HFFc6 (cell line): ENCODE measurements at places on chromosomes 6 and 20. TPM values are rescaled to one million over a fixed set of nuclear protein-coding genes. Genes with fewer than 3 reads are reported as not detected.
A peak's percentile ranks its signal among the peaks of the same experiment; 100 is the strongest.

GRCh38 chr6:56714982-56715456, 72.3 kb upstream of the DST start:
- H3K27ac ChIP-seq: peak overlapping the region; percentile 94
- peaks cover 87% of the 10 kb centered on the region for H3K4me1 ChIP-seq
- peak overlapping the region; percentile 73 for H3K4me3 ChIP-seq
- DNase-seq: peak; percentile 88

- peak; percentile 70 for DNase-seq
- no peak overlapping the region; the same call in 1 of the 2 replicates for H3K27ac ChIP-seq
- 0 out of 2 replicates have a peak, but pooled peaks cover 1% of the 10 kb centered on the region for H3K27me3 ChIP-seq
Measured at GRCh38 chr6:105898286-105898685, 187.8 kb upstream of the PRDM1 start.

GRCh38 chr6:40986921-40987819, 51.9 kb downstream of the UNC5CL start:
- peaks cover 17% of the 10 kb centered on the region for H3K27me3 ChIP-seq
- peaks cover 10% of the 10 kb centered on the region for H3K4me1 ChIP-seq
- H3K4me3 ChIP-seq: no peak overlapping the region
- no peaks in the 10 kb centered on the region for H3K36me3 ChIP-seq
- no peak overlapping the region for H3K27ac ChIP-seq

DNA sequence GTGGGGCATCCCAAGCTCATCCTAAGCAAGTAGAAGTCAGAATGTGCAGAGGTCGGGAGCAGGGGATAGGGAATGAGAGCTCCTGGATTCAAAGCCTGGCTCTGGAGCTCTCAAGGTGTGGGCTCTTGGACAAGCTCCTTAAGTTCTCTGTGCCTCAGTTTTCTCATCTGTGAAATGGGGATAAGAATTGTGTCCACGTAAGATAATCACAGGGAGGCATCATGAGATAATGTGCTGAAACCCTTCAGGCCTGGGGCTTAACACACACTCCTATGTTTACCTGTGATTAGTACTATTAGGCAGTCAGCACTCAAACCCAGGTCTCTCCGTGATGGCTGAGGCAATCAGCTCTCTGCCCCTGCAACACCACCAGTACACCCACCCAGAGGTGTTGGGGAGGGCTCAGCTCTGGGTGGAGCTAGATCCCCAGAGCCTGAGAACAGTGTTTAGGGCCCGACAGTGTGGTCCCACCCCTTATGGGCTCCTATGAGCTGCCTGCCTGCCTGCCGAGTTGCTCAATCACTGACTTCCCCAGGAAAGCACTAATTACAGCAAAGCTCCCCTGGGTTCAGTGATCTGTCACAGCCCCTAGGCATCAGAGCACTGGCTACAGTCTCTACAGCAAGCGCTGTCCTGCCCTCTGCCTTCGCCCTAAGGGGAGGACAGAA, 6.3 kb upstream of the SIRPA start:
- no peak overlapping the region for H3K4me3 ChIP-seq
- H3K4me1 ChIP-seq: peaks cover 14% of the 10 kb centered on the region
- no peak for DNase-seq
- H3K36me3 ChIP-seq: no peaks in the 10 kb centered on the region
- no peak overlapping the region for H3K27ac ChIP-seq

DNA sequence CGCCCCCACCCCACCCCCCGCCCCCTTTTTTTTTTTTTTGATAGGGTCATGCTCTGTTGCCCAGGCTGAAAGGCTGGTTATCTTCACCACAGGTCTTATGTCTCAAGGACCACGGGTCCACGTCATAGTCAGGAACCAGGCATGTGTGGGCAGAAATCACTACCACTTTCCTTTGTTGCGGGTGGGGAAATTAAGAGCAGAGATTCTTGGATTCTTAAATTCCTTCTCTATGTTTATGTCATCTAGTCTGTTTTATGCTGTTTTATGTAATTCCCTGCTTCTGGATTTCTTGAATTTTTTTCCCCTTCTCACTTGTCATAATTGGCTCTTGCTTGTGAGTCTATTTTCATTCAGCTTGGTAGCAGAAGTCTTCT, 25.8 kb upstream of the PLCG1 start:
- H3K27ac ChIP-seq: peak overlapping the region; percentile 3; the same call in 1 of the 2 replicates
- no peak overlapping the region for H3K4me3 ChIP-seq
- H3K27me3 ChIP-seq: peaks cover 7% of the 10 kb centered on the region; the same call in 1 of the 2 replicates
- peaks cover 42% of the 10 kb centered on the region for H3K36me3 ChIP-seq
- H3K4me1 ChIP-seq: peaks cover 6% of the 10 kb centered on the region; the same call in 1 of the 2 replicates

- H3K4me3 ChIP-seq: no peak overlapping the region
- H3K27ac ChIP-seq: no peak overlapping the region
- peaks cover 16% of the 10 kb centered on the region for H3K36me3 ChIP-seq
- DNase-seq: no peak
- H3K27me3 ChIP-seq: peaks cover 16% of the 10 kb centered on the region
Measured at GRCh38 chr6:137254966-137255365, 35.8 kb upstream of the IFNGR1 start.

DNA sequence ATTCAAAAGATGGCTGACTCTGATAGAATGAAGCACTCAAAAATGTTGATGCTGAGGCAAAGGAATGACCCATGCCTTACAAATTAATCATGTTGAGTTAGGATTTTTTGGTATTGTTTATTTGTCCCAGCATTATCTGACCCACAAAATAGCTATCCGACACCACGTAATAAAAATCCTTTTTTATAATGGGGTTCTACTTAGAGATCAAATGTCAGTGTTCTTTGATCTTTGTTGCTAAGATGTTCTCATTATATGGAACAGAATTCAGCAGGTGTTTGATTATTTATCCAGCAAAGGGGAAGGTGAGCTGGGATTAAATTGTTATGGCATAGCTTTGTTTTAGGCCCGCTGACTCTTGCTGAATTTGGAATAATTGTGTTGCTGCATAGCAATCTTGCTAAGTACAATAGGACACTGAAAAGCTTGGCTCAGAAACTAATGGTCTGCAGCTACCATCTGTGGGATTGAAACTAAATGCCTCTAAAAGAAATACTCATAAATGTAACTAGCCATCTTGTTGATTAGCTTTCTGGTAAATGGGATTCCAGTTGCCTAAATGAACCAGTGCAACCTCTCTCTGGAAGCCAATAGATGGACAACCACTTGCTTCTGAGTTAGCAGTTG, 180.2 kb upstream of the HDAC2 start:
- no peaks in the 10 kb centered on the region; the same call in 1 of the 2 replicates for H3K27me3 ChIP-seq
- H3K4me3 ChIP-seq: no peak overlapping the region
- no peak overlapping the region for H3K27ac ChIP-seq
- H3K36me3 ChIP-seq: no peaks in the 10 kb centered on the region
- no peak for DNase-seq

- peaks cover 32% of the 10 kb centered on the region for H3K4me1 ChIP-seq
- H3K36me3 ChIP-seq: 0 out of 2 replicates have a peak, but pooled peaks cover 4% of the 10 kb centered on the region
- H3K27me3 ChIP-seq: no peaks in the 10 kb centered on the region
- no peak for DNase-seq
Measured at GRCh38 chr6:81553216-81553615, 199.3 kb downstream of the TENT5A start.

GRCh38 chr6:116298973-116299372, 19.2 kb upstream of the TSPYL1 start:
- 0 out of 2 replicates have a peak, but pooled peaks cover 5% of the 10 kb centered on the region for H3K4me1 ChIP-seq
- H3K27me3 ChIP-seq: no peaks in the 10 kb centered on the region
- no peak for DNase-seq

- no peaks in the 10 kb centered on the region for H3K4me1 ChIP-seq
- no peak for DNase-seq
- peaks cover 1% of the 10 kb centered on the region; the same call in 1 of the 2 replicates for H3K27me3 ChIP-seq
- no peak overlapping the region for H3K27ac ChIP-seq
- H3K4me3 ChIP-seq: no peak overlapping the region
Measured at GRCh38 chr6:55567558-55567957, 11.4 kb downstream of the HMGCLL1 start.

- peaks cover 53% of the 10 kb centered on the region for H3K27me3 ChIP-seq
- H3K27ac ChIP-seq: no peak overlapping the region
- no peak for DNase-seq
- no peak overlapping the region for H3K4me3 ChIP-seq
- no peaks in the 10 kb centered on the region for H3K36me3 ChIP-seq
Measured at GRCh38 chr20:44336086-44336485, 757 bp upstream of the R3HDML start.

The SLC22A2 gene
- total RNA-seq: not detected in 3 replicates

The FITM2 gene
- total RNA-seq: 13.2 to 16.2 TPM (median 15.7 TPM) in 3 replicates

The HCRTR2 gene
- total RNA-seq: not detected in 2 replicates

The ANKS1A gene
- total RNA-seq: 12.5 to 12.9 TPM (median 12.8 TPM) in 3 replicates
